Hepatic stellate cell (primary cell): ENCODE measurements at places on chromosomes 1 and 21.

- DNase-seq: no peak
Observed at GRCh38 chr1:243963571-243963970, 87.5 kb upstream of the ZBTB18 start.

DNA sequence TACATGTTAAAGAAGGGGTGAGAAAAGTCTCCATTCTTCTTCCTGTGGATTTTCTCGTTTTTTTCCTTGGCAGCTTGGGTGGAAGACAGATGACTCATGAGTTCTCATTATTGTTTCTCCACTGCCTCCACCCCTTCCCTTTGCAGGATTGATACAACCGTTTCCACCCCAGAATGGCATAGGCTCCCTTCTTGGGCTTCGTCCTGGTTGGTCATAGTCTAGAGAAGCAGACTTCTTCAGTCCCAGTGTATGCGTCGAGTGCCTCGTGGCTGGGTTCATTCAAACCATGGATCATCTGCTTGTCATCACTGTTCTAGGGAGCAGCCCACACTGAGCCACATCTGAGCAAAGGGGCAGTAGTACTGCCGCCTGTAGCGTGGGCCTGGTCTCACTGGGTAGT is 13.7 kb downstream of the PTGFRN start:
- no peak for DNase-seq

- no peak for DNase-seq
Observed at GRCh38 chr1:201145132-201145531, 9.1 kb downstream of the TMEM9 start.

DNA sequence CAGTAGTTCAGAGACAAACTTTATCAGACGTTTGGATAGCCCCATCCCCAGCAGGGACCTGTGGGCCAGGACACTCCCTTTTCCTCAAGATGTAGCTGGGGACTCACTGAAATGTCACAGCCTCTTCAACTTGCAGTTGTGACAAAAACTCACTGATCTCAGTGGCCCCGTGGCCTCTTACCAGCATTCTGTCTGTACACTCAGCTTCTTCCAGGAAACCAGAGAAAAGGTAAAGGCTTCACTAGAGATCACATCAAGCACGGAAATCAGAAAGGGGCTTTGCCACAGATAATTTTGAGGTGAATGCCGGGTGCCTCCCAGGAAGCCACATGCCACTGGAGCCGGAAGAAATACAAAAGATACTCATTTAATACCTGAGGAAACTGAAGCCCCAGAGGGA is 122.2 kb downstream of the CCDC185 start:
- DNase-seq: no peak

- DNase-seq: no peak
Observed at GRCh38 chr1:192546596-192547190, 28.9 kb upstream of the RGS1 start.

DNA sequence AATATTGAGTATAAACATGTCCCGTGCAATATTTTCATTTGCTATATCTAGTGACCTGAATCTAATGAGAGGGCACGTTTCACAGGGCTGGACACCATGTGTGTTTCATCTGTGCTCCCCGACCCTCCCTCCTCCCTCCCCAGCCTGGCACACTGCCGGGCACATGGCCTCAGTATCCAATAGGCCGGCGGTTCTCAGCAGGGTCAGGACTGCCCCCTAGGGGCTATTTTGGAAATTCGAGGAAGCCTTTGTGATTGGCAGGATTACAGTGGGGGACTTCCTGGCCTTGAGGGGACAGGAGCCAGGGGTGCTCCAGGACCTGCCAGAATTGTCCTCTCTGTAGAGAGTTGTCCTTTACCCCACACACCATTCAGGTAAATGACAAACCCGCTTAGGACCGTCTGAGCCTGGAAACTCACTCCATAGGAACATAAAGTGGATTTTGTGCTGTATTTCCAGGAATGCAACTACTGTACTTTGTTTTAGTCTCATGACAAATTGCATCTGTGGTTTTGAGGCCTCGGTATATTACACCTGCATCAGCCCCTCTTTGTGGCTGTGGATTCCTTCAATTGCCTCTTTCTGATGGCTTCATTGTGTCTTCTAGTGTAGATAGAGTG is 109.5 kb upstream of the SIM2 start:
- peak; percentile 26 for DNase-seq

GRCh38 chr1:175801979-175802378 is 58.6 kb upstream of the TNR start:
- no peak for DNase-seq

DNA sequence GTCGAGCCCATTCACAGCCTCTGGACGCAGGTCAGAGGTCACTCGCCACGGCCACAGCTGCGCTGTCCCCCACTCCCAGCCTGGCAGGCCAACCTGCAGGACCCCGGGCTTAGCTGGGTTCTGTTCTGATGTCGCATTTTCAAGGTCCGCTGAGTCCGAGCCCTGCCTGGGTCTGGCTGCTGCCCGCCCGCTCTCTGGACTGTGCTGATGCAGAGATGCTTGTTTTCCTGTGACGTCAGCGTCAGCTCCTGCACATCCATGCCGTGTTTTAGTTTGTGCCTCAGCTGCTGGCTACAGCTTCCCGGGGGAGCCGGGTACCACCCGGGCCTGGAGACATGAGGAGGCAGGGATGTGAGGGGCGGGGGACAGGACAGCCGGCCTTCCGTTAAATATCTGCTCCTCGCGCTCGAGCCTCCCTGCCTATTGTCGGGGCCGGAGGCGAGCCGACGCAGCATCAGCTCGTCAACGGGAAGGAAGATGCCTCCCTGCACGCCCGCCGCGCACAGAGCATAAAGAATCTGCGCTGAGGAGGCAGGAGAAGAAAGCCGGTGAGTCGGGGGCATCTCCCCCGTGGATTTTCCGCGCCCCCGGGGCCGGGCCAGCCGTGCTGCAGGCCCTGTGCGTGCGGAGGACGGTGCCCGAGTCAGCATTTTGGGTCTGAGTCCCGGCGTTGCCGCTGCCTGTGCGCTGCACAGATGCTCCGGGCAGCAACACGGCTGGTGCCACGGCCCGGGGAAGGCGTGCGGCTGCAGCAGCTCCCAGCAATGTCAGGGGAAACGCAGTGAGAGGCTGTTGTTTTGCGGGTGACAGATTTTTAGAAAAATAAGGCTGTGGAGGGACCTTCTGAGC is 23.4 kb downstream of the PRKCZ start:
- peak; percentile 81 for DNase-seq

- DNase-seq: no peak
Observed at GRCh38 chr1:17717594-17718535, 37.3 kb upstream of the ACTL8 start.

DNA sequence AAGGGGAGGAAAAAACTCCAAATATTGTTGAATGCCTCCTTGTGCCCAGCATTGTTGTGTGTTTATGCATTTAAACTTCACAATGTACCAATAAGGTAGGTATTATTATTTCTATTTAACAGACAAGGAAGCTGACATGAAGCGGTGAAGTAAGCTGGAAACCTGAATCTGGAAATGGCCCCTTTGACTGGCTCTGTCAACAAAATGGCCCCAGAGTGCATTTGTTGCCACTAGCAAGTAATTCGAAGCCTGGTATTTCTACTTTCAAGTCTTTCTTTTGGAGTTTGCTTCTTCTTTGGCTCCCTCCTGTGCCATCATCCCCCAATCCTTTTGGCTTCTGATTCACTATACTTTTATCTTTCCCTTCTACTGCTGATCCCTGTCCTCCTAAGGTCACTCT is 23.1 kb downstream of the CRYZL1 start:
- no peak for DNase-seq

- DNase-seq: no peak
Observed at GRCh38 chr1:151849126-151849525, 4.4 kb downstream of the THEM5 start.

DNA sequence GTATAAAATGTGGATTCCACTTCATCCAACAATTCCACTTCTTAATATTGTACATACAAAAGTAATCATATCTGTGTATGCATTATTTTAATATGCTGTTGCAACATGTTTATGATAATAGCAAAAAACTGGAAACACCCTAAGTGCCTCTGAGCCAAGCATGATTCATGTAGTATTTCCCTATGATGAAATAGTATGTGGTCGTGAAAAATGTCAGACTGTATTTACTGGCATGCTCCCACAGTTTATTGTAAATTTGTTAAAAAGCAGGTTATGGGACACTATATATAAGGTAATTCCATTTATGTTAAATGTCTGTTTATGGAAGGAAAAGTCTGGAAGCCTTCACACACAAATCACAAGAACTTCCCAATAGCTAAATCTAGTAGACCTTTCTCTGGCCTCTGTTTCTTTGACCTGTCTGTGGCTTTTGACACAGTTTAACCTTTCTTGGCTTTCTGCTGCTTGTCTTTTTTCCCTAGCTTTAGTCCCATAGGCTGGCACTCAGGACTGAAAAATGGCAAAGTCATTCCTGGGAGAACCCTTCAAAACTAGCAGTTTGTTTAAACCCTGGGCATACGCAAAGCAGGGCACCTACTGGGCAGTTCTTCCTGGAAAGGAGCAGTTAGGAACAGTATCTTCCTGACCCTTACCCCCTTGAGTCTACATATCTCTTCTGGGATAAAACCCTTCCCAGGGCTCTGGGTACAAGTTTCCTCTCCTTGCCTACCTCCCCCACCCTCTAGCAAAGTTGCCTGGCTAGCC is 65.4 kb upstream of the ARTN start:
- DNase-seq: peak; percentile 58

DNA sequence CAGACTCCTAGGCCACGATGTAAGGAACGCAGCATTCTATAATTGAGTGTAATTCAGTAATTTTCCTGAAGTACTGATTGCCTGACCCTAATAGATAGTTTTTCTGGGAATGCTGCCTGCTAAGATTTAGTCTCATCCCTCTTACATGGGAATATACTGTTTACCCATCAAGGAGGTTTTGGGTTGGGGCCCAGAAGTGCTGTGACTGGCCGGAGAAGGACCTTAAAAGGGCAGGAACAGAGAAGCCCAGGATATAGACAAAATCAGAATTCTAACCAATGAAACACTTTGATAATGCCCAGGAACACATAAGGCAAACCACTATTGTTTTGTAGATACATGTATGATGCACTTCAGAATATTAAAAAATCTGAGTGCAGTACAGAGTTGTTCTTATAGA is 111.6 kb downstream of the RGS2 start:
- no peak for DNase-seq

DNA sequence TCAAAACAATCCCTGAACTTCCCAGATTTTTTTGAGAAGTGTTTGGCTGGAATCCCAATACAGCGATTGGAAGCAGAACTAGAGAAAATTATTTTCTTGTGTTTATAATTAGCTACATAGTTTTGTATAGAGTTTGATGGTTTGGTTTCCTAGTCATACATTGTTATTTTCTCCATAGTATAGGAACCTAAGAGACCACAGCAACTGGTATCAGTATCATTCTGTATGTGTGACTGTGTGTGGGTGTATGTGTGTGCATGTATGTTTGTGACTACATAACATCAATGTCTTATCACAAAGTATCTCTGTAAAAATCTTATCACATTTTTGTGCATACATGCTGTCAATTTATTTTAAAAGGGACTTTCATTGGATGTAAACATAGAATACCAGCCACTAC is 780.5 kb downstream of the MRPL39 start:
- no peak for DNase-seq

DNA sequence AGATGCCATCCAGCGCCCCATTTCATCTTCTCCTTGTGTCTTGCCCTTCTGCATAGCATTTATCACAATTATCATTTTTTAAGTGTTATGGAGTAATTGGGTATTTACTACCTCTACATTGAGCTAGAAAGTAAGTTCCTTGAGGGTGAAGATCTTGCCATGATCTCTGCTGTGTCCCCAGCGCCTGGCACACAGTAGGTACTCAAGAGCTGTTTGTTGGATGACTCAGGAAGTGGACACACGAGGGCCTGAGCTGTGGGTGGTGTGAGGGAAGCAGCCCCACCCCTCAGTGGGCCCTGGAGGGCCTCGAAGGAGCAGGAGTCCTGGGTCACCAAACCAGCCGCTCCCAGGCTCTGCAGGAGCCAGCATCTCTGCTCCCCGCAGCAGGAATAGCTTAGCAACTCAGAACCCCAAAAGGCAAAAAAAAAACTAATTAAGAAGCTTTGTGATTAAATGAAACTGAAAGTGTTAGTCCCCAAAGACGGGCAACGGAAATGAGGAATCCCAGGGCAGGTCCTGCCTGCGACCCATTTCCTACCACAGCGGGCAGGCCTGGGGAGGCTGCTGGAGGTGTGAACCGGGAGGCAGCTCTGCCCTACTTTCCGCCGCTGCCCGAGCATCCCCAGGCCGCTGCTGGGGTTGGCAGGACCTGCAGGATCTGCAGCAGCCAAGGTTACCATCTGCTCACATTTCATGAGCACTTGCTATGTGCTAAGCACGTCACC is 87.7 kb downstream of the LACTBL1 start:
- no peak for DNase-seq

DNA sequence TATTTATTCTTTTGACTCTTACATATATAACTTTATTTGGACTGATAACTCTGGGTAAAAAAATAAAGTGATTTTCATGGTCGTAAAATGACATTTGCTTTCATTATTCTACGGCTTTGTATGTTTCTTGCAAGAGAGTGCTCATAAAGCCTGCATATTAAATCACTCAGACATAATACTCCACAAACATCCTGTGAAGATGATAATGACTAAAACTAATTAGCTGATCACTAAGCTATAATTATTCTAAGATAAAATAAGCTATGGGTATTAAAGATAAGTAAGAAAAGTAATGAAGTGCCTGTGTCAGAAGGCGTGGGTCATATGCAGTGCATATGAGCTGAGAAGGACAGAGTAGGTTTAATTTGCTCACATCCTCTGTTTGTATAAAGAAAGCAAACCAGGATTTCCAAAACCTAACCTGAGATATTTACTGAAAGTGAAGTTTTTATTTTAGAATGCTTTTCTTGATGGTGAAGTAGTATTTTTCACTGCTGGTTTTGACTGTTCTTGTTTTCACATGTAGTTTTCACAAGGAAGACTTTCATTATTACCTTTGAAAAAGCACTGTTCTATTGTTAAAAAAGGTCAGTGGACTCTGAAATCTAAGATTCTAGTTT is 278.8 kb downstream of the AMY1C start:
- DNase-seq: no peak

- DNase-seq: no peak
Observed at GRCh38 chr1:116316373-116316772, 56.7 kb upstream of the ATP1A1 start.

- peak; percentile 14 for DNase-seq
Observed at GRCh38 chr1:7755448-7755847, 15.6 kb upstream of the VAMP3 start.

DNA sequence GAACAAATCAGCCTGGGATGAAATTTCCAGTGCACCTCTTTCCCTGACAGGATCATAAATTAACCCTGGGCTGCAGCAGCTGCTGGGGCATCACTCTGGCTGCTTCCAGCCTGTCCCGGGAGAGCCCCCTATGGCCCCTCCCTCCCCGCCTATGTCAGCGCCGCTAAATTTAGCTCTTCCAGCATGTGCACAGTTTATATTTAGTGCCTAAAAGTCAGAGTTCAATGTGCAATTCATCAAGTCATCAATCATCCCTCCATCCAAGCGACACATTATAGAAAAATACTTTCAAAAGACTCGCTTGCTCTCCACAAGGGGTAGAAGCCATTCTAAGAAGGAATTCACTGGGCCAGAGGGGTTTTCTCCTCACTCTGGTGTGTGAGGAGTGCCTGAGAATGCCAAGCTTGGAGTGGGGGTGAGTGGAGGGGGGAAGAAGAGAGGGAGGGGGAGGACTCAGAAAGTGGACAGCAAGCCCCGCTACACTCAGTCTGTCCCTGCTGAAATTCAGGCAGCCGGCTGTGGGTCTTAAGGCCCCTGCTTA is 37.4 kb downstream of the XCL1 start:
- DNase-seq: no peak
